Activated CD4-positive, alpha-beta T cell treated with anti-CD3 and anti-CD28 coated beads for 36 hours (primary cell): ENCODE measurements at places on chromosomes 2 and 18. TPM values are rescaled to one million over a fixed set of nuclear protein-coding genes. Genes with fewer than 3 reads are reported as not detected.

TMEM178A gene
- total RNA-seq: 0.39 TPM

IGFBP5 gene
- not detected for total RNA-seq

TWIST2 gene
- total RNA-seq: not detected

MTCL1 gene
- 0.14 TPM for total RNA-seq

REG3G gene
- not detected for total RNA-seq

ALK gene
- not detected for total RNA-seq

CRYGD gene
- total RNA-seq: not detected

GPBAR1 gene
- 0.11 TPM for total RNA-seq

TTN gene
- total RNA-seq: 3.1 TPM

SNTG2 gene
- 0.57 TPM for total RNA-seq

DPP10 gene
- not detected for total RNA-seq

BOLL gene
- not detected for total RNA-seq
